ENCODE measurements at places on chromosomes 4 and X. TPM values are rescaled to one million over a fixed set of nuclear protein-coding genes. Genes with fewer than 3 reads are reported as not detected.

GRCh38 chr4:150583287-150584110 lies 1.5 kb downstream of the MAB21L2 start:
- DNase-seq, result peak; percentile 83

DNA sequence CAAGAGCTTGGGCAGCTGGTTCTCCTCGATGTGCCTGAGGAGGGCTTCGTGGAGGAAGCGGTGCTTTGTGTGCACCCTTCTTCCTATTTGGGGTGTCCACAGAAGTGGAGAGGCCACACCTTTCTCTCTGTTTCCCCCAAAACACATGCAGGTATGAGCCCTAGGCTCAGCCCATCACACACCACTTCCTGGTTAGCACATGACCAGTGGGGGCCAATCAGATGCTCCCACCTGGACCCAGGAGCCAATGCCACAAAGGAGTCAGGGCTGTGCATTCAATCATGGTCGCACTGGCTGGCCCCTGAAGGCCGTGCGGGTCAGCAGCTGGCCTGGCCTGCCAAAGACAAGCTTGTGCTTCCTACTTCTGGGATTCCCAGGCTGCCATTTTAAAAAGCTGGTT lies 51.4 kb downstream of the PPP2R2C start:
- DNase-seq, result no peak

DNA sequence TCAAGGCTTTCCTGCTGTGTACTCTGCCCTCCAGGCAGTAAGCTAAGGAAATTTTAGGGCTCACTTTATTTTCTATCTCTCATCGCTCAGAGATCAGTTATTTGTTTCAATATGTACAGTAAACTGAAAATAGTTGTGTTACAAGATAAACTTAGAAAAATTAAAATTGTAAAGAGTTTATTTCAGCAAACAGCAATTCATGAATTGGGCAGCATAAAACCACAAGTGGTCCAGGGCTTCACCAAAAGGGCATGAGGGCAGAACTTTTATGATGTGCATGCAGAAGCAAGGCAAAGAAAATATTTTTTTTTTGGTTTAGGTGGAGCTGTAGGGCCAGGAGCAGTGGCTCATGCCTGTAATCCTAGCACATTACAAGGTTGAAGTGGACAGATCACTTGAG lies 20.1 kb upstream of the MAGEA11 start:
- DNase-seq, result no peak

DNA sequence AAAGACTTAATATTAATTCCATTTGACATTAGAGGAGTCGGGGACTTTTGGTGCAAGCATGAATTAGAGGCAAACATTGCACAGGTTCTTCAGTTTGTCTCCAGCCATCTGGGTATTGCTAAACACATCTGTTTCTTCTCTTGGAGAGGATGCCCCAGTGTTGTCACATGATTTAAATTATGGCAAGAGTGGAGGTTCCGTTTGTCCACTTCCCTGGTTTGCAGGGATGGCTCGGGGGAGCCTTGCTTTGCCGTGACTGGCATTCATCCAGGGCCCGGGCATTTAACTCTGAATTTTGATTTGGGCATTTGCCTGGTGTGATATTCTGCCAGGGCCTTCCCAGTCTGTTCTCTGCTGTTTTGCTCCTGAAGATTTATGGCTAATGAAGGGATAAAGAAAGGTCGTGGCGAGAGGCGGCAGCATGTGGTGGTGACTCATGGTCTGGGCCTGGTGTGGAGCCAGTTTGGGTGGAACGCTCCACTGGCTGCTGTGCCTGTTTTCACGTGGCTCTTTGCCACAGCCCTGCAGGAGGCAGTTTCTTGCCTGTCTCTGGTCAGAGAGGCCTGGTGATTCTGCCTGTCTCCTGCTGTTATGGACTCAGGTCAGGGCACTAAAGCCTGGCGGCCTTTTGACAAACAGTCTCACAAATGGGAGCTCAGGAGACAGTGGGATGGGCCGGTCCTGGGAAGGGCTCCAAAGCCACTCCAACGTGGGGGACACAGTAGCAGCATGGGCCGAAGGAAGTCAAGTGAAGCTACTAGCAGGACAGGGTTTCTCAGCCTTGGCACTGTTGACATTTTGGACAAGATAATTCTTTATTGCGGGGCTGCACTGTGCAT lies 99.4 kb upstream of the PGRMC2 start:
- DNase-seq, result peak; percentile 85

The ASMT gene
- 0.13 TPM for total RNA-seq

The NPY5R gene
- total RNA-seq, result 0.62 TPM

The MAOA gene
- total RNA-seq, result 85.7 TPM

Data from right lobe of liver (tissue), 6 donors.